ENCODE measurements at places on chromosomes 1 and 21.

GRCh38 chr1:214397497-214397896 lies 116.5 kb downstream of the SMYD2 start:
- no peak for DNase-seq

DNA sequence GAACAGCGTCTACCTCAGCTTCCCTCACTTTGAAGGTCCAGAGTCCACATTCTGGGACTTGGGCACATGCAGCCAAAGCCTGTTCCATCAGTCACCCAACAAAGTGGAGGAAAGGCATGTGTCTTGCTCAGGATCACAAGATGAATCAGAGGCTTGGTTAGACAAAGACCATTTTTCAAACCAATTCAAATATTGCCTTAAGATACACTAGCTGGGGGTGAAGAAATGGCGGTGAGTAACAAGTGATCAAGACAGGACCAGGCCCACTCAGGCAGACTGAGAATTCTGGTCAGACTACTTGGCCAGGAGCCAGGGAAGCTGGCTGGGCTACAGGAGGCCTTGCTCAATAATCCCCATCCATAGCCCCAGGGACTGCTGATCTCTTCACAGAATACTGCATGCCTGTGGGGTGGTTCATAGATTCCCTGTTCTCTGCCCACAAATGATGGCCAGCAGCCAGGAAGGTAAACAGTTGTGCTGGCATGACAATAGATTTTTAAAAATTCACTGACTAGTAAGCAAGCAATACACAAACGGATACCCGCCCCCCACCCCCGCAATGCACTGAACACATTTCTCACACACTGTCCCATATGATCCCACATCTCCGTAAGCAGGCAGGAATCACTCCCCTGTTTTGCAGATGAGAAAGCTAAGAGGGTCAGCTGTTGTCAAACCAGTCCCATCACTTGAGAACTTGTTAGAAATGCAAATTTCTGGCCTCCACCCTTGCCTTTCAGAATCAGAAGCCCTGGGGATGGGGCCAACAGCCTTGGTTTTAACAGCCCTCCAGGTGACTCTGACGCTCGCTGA lies 27.2 kb downstream of the ERI3 start:
- no peak for DNase-seq

- no peak for DNase-seq
Observed at GRCh38 chr1:193926956-193927355, 740.5 kb upstream of the B3GALT2 start.

GRCh38 chr1:147618077-147618569 lies 52.2 kb downstream of the ACP6 start:
- DNase-seq: peak; percentile 61

GRCh38 chr1:32525053-32525452 lies 14.2 kb upstream of the ZBTB8A start:
- no peak for DNase-seq

GRCh38 chr1:154206196-154206595 lies at the start of gene CFAP141:
TSS of gene CFAP141 (minus strand) at chr1:154206333. CDS start at chr1:154206307, 26 bp downstream.
- no peak for DNase-seq

GRCh38 chr1:115347282-115347681 lies 9.2 kb upstream of the NGF start:
- DNase-seq: no peak

- no peak for DNase-seq
Observed at GRCh38 chr1:155253208-155253607, 2.1 kb downstream of the ENTREP3 start.

- no peak for DNase-seq
Observed at GRCh38 chr1:169885207-169885606, 8.5 kb downstream of the SCYL3 start.

DNA sequence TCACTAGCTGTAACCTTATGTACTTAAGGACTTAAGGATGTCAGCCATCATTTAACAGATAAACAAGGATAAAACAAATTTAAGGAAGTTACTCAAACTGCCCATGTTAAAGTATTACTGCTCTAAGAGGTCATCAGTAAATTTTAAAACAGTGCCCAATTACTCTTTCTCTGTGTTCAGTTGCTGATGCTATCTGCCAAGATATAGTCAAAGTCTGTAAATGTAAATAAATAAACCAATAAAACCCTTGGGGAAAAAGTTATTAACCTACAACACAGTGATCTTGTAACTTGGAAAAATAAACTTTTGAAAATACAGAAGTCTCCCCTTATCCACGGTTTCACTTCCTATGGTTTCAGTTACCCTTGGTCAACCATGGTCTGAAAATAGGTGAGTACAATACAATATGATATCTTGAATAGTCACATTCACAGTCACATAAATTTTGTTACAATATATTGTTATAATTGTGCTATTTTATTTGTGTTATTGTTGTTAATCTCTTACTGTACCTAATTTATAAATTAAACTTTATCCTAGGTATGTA lies 501.8 kb downstream of the LMO4 start:
- no peak for DNase-seq

DNA sequence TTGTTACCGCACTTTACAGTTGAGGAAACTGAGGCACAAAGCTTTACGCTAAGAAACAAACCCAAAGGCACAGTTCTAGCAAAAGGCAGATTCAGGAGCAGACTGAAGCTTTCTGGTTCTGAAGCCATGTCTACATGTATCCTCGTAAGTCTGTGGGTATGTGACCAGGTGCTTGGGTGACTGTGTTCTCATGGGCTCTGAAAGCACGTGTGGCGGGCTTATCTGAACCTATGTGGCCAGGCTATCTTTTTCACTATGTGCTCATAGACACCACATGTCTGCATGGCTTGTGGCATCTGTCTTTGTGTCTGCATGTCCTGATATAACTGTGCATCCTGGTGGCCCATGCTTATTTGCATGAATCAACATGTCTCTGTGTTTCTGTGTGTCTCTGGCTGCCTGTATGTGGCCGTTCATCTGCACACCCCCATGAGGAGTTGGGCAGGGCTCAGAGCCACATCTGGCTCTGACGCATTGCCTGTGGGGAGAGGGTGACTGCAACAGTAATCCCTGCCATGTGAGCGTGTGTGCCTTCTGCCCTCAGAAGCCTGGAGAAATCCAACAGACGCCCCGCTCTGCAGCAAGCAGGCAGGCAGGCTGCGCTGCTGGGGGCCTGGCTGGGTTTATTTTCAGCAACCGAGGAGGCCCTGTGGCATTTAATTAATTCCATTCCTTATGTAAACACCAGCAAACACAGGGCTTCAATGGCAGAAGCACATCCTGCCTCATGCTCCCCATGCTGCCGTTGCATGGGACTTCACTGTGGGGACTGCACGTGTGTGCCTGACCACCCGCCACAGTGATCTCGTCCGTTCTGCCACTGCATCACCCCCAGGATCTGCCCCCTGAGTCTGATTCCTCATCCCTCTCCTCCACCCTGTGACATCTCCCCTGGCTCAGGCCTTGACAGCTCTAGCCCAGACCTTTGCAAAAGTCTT lies 115.4 kb downstream of the TRABD2B start:
- no peak for DNase-seq

GRCh38 chr1:145863282-145864018 lies 4.6 kb upstream of the PIAS3 start:
- no peak for DNase-seq

DNA sequence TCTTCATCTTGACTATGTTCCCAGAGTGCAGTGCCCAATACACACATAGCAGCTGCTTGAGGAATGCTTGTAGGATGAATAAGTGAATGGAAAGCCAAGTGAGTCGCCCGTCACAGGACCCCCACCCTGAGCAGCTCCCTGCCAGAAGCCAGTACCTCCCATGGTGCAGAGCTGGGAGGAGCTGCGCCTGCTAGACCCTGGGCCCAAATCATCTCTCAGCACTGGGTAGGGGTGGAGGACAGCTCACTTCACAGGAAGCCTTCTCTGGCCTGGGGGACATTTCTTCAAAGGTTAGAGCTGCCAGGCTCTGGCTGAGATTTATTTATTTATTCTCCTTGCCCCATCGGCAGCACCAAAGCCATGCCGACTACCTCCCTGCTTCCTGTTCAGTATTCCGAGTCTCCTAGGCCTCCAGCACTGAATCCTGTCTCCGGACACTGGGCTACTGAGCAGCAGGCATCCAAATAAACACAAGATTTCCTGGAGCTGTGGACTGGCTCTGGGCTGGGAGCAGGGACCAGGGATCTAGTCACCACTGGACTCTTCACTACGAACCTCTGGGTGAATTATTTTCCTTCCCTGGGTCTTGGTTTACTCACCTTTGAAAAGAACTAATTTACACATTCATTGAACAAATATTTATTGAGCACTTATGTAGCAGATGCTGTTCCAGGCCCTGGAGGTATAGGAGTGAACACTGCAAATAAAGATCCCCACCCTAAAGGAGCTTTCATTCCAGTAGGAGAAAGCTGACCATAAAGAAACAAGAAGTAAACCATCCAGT lies 187.7 kb downstream of the TRABD2B start:
- no peak for DNase-seq

DNA sequence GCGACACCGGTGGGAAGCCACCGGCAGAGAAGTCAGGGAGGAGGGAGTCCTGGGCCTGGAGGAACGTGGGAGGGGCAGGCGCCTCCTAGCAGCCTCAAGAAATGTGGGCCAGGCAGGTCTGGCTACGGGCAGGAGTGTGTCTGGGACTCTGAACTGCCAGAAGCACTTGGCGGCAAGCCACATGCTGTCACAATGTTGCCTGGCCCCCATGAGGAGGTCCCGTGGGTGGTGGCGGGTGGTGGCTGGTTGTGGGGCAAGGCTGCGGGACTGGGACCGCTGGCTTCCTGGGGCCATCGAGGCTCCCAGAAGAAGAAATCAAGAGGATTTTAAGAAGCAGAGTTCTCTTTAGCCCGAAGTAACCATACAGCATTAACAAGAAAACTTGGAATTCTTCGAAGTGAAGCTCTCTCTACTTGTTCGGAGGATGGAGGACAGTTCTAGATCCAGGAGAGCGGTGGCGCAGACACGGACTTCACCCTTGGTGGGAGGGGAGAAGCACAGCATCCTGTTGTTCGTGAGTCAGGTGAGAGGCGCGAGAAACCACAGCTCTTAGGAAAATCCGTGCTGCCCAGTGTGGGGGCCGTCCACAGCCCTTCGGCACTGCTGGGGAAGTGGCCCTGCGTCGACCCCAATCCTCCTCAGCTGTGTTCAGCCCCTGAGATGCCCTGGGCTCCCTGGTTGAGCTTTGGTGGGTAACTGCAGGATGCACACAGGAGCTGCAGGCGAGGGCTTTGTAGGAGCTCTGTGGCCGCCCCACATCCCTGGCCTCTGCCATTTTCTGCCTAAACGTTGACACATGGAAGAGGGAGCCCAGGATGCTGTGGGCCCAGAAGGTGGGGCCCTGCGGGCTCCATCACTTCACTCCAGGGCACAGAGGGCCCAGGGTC lies 12.4 kb downstream of the SKI start:
- DNase-seq: peak; percentile 69

DNA sequence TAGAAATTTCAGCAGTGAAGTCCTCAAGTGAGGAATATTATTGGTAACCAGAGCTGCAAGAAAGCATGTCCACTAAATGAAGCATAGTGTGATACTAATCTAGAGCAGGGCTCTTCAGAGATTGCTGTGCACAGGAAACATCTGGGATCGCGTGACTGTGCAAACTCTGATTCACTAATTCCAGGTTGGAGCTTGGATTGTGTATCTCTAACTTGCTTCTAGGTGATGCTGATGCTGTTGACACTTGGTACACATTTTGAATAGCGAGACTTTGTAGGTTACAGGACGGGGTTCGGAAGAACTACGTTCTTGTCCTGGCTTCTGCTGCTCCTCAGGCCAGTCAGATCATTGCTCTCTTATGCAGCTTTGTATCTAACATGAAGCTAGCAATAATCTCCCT lies 66.5 kb downstream of the PRRX1 start:
- no peak for DNase-seq

DNA sequence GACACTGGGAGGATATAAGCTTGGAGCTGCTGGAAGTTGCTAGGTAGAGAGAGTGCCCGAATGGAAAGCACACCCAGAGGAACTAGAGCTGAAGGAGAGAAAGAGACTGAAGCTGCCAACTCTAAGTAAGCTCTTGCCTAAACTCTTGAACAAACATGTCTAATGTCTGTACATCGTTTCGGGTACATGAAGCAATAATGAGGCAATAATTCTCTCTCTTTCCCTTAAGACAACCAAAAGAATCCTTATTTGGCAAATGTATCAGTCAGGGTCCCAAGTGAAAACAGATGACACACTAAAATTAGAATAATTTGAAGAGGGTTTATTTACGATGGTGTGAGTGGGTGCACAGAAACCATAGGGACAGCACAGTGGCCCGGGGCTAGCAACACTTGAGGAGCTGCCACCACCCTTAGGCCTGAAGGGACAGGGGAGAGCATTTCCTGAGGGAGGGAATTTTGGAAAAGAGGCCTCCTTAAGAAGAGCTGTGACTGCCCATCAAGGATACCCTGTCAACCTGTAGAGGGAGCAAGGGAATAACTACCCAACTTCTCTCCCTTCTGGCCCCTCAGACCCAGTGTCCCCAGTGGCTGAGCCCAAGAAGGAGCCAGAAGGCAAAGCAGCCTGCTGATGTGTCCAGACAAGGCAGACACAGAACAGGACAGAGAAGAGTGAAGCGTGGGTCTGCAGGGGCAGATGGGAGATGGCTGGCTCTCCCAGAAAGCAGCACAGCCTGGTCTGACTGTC lies 36.1 kb upstream of the KHDRBS1 start:
- no peak for DNase-seq

DNA sequence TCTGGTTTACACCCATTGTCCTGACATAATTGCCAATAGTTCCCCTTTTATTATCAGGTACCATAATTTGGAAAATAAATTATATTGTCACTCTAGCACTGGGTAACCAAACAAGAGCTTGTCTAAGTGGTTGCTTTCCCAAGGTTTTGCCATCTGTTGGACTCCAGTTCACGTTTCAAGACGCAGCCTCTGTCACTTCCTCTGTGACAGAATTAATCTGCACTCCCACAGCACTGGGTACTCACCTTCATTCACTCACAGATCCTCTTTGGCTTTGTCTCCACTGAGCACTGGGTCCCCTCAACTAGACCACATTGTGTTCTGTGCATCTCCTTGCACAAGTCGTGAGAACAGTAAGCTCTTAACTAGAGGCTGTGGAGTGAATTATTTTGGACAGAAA lies 123.6 kb upstream of the JUN start:
- DNase-seq: no peak

GRCh38 chr1:35888255-35888654 lies 5.2 kb downstream of the AGO1 start:
- no peak for DNase-seq

DNA sequence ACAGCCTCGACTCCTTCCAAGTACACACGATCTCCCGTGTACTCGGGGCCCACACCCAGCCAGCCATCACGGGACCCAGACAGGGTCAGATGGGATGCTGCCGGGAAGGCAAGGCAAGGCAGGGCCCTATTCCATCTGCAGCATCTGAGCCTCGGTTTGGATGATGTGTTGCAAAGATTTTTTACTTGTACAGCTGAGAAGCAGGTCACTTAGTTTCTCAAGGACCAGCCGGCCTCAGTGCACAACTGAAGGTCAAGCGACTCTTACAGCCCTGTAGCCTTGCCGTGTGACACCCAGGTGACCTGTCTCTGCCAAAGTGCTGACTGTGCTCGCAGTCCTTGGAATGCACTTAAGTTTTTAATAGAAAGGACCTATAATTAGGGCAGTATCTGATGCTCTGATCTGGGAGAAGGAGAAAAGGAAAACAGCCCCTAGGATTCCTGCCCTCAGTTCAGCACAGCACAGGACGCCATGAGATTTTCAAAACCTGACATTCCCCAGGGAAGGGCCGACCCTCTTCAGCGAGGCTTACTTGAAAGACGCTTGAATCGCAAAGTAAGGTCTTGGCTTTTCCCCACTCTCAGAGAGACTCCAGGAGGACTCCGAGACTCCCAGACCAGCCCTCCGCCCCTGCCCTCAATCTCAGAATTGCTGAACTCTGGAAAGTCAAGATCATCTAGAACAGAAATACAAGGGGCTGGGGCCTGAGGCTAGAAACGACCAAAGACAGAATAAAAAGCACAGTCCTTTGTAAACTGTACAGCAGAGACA lies 1.3 kb downstream of the GPR157 start:
- DNase-seq: no peak

- DNase-seq: no peak
Observed at GRCh38 chr1:21206117-21206516, 29.4 kb upstream of the EIF4G3 start.
